ENCODE measurements at places on chromosomes 16 and 17.

GRCh38 chr17:76969598-76970172 lies 101.5 kb downstream of the MGAT5B start:
- peak; percentile 31 for DNase-seq

DNA sequence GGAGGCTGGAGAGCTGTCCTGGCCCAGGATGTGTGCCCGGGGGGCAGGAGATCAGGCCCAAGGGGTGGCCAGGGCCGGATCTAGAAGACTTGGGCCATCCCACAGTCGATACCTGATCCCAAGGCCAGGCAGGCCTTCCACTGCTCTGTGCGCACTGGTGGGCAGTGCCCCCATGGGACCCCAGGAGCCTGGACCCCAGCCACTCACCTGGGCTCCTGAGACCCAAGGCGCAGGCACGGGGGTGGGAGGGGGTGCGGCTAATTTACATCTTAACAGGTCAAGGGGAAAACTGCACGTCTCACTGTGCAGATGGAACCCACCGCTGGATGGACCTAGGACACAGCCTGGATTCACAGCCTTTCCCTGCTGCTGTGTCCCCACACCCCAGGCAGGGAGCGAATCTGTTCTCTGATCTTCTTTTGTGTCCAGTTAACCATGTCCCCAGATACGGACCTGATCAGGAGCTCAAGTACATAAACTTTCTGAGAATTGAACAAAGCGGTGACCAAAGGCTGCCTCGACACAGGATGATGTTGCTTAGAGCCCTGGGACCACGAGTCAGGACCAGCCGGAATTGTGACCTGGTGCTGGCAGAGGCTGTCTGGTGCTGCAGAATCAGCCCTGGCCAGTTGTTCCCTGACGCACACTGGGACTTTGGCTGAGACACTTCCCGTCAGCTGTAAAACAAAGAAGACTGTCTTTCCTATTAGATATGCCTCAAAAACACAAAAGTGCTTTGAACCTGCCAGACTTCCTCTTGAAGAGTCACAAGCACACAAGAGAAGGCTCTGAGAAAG lies 60.6 kb downstream of the TNFRSF13B start:
- DNase-seq, result no peak

DNA sequence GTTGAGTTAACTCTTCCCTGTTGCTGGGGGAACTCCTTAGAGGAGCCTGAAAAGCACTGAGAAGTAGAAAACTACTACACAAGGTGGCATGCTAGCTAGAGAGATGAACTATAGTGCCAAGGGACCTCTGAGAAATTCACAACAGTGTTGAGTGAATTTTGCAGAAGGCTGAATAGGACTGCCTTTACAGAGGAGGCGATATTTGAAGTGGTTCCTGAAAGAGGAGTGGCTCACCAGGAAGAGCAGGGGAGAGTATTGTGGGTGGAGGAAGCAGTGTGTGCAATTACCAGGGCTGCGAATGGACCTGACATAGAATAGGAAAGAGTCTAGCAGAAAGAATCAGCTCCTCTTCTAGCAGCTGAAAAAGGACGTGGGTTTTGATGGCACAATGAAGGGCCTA lies 66.4 kb downstream of the CDK5R1 start:
- no peak for DNase-seq

GRCh38 chr17:3965118-3965800 lies 1.0 kb upstream of the ATP2A3 start:
- DNase-seq, result peak; percentile 61
